Left lung (tissue), 14 donors: ENCODE measurements at places on chromosomes 11 and 22. TPM values are rescaled to one million over a fixed set of nuclear protein-coding genes. Genes with fewer than 3 reads are reported as not detected.

Gene DEUP1
- total RNA-seq = 0.34 TPM

Gene SERHL2
- total RNA-seq = 3.0 TPM

Gene CATSPER1
- total RNA-seq = 1.2 TPM

Gene MYRF
- total RNA-seq = 17.3 TPM

DNA sequence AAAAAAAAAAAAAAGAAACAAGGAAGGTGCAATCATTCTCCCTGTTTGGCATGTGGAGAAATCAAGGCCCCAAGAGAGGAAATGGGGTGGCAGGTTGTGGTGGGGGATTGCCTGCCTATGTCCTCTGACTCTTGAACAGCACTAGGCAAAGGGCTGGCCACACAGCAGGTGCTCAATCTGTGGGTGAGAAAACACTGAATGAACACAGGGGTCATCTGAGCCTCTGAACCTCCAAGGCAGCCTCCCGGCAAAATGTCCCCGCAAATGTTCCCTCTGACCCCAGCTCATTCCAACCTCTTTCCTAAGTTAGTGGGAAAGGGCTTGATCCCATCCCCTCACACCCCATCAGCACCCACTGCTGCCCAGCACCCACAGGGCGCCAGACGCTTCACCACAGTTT lies 4.6 kb downstream of the PLA2G6 start:
- H3K36me3 ChIP-seq = no peaks in the 10 kb centered on the region
- no peak overlapping the region for H3K4me3 ChIP-seq
- peak overlapping the region; percentile 70 for H3K27ac ChIP-seq
- peaks cover 33% of the 10 kb centered on the region for H3K4me1 ChIP-seq
- DNase-seq = no peak
- H3K27me3 ChIP-seq = no peaks in the 10 kb centered on the region

DNA sequence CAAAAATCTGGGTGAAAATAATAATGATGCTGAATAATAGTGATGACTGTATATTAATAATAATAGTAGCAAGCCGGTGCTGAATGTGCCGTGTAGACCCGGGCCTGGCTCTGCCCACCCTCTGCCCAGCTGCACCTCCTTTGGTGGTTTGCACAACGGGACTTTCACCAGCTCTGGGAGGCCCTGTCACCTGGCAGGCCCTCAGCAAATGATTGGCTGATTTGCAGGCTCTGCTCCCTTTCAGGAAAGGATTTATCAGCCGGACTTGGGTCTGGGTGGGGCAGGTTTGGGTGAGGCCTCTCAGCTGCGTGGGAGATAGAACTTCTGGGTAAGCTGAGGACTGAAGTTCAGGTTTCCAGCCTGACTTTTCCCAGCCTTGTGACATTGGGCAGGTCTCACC lies 21.4 kb downstream of the KIAA1671 start:
- DNase-seq = no peak
- H3K4me1 ChIP-seq = peaks cover 11% of the 10 kb centered on the region
- H3K36me3 ChIP-seq = no peaks in the 10 kb centered on the region
- H3K27ac ChIP-seq = no peak overlapping the region

- no peaks in the 10 kb centered on the region for H3K4me1 ChIP-seq
- no peak for DNase-seq
- no peaks in the 10 kb centered on the region for H3K27me3 ChIP-seq
- no peak overlapping the region for H3K27ac ChIP-seq
- no peak overlapping the region for H3K4me3 ChIP-seq
Observed at GRCh38 chr11:93756748-93757147, 15.3 kb downstream of the C11orf54 start.

DNA sequence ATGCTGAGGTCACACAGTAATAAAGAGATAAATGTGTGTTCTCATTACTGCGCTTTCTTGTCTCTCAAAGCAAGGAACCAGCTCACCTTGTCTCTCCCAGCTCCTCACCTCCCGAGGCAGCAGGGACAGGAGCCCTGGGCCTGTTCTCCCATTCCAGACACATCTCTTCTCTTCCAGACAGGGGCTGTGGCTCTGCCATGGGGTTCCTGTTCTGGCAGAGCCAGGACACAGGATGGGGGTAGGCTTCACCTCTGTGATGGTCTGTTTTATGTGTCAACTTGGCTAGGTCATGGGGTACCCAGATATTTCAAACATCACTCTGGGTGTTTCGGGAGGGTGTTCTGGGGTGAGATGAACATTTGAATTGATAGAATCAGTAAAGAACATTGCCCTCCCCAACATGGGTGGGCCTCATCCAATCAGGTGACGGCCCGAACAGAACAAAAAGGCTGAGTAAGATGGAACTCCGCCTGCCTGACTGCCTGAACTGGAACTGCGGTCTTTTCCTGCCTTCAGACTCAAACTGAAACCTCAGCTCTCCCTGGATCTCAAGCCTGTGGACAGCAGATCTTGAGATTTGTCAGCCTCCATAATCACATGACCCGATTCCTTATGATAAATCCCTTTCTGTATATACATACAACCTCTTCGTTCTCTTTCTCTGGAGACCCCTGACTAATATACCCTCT lies 2.0 kb upstream of the VSIG10L2 start:
- H3K27ac ChIP-seq = no peak overlapping the region
- no peak for DNase-seq
- no peak overlapping the region for H3K4me3 ChIP-seq
- H3K4me1 ChIP-seq = no peaks in the 10 kb centered on the region

DNA sequence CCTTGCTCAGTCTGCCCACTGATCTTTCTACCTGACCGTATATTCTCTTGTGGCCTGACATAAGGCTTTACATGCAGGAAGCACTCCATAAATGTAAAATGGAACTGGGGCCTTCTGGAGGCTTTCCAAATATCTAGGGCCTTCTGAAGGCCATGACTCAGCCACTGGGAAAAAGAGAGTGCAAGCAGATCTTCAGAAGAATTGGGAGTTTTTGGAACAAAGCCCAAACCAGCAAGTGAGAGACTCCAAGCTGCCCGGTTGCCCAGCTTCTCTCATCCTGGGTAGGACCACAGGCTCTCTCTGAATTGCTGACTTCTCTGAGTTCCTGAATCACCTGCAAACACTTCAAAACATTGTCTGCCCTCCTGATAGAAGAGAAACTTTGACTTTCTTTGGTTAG lies 107.9 kb upstream of the BMAL1 start:
- no peak for DNase-seq
- no peaks in the 10 kb centered on the region for H3K27me3 ChIP-seq
- H3K36me3 ChIP-seq = no peaks in the 10 kb centered on the region
- no peaks in the 10 kb centered on the region for H3K4me1 ChIP-seq
- H3K27ac ChIP-seq = no peak overlapping the region
- no peak overlapping the region for H3K4me3 ChIP-seq

DNA sequence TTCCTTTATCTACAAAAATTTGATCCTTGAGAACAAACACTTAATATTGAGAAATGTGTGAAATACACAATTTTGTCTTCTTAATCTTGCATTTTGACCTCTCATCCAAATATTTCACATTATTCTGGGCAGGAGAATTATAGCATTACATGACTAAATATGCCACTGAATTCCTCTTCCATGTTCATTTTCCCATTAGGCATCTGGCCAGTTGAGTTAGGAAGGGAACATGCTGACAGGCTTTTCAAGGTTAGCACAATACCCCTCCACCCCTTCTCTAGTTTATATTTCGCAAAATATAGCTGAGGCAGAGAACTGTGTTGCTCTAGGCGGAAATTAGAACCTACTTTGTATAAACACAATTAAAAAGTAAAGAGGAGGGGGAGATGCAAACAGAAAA lies 271.7 kb upstream of the ZC3H12C start:
- no peak overlapping the region for H3K4me3 ChIP-seq
- no peaks in the 10 kb centered on the region for H3K4me1 ChIP-seq
- no peaks in the 10 kb centered on the region for H3K27me3 ChIP-seq
- DNase-seq = no peak

- peak overlapping the region; percentile 57 for H3K27ac ChIP-seq
- H3K36me3 ChIP-seq = no peaks in the 10 kb centered on the region
- H3K4me3 ChIP-seq = no peak overlapping the region
- peaks cover 28% of the 10 kb centered on the region for H3K4me1 ChIP-seq
- H3K27me3 ChIP-seq = no peaks in the 10 kb centered on the region
Observed at GRCh38 chr11:1826552-1827094, 8.2 kb upstream of the SYT8 start.

GRCh38 chr11:12862696-12863469 lies 146.2 kb upstream of the RASSF10 start:
- no peak overlapping the region for H3K27ac ChIP-seq
- no peaks in the 10 kb centered on the region for H3K27me3 ChIP-seq
- no peaks in the 10 kb centered on the region for H3K4me1 ChIP-seq
- peak; percentile 91 for DNase-seq

GRCh38 chr11:2477254-2477653 lies 32.4 kb downstream of the KCNQ1 start:
- no peak for DNase-seq
- no peaks in the 10 kb centered on the region for H3K27me3 ChIP-seq
- peaks cover 10% of the 10 kb centered on the region for H3K4me1 ChIP-seq
- no peak overlapping the region for H3K27ac ChIP-seq
- no peak overlapping the region for H3K4me3 ChIP-seq
- no peaks in the 10 kb centered on the region for H3K36me3 ChIP-seq

DNA sequence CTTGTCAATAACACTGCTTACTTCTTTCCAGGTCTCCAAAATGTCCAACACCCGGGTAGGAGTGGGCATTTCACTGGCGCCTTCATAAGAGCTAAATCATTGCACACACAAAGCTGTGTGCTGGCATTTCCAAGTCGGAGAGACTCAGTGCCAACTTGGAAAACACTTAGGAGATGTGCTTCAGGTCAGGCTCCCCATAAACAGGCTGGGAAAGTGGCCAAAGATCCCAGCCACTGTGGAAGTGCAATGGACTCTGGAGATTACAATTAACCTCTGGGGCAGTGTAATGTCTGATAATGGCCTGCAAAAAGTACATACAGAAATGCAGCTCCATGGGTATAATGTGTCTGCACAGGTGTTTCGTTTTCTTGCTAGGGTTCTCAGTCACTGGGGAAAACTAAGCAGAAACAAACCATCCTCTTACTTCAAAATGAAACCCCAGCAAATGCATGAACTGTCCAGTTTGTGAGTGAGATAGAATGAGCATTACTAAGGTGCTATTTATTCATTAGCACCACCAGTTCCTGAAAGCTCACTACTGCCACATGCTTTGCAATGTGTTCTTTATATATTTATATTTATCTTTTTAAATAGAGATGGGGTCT lies 79.0 kb downstream of the ABTB2 start:
- H3K27me3 ChIP-seq = no peaks in the 10 kb centered on the region
- no peak overlapping the region for H3K4me3 ChIP-seq
- no peaks in the 10 kb centered on the region for H3K4me1 ChIP-seq
- DNase-seq = no peak

DNA sequence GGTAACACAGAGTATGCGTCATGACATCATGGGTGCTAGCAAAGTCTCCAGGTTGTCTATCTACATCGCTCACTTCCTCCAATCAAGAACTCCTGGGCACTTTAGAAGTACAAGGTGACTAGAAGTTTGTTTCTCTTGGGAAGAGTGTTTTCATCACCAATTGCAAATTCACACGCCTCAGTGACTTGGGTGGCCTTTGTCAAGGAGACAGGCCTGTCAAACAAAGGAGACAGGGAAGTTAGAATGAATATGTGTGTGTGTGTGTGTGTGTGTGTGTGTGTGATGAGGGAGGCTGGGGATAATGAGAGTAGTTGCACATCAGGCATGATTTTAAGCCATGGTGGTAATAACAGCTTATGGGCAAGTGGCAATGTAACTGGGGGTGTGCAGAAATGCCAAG lies 953.2 kb downstream of the OPCML start:
- H3K4me1 ChIP-seq = no peaks in the 10 kb centered on the region
- no peak for DNase-seq
- H3K36me3 ChIP-seq = no peaks in the 10 kb centered on the region
- no peak overlapping the region for H3K4me3 ChIP-seq
- H3K27ac ChIP-seq = no peak overlapping the region
- no peaks in the 10 kb centered on the region for H3K27me3 ChIP-seq
